ENCODE measurements at places on chromosomes 1 and 21. TPM values are rescaled to one million over a fixed set of nuclear protein-coding genes. Genes with fewer than 3 reads are reported as not detected.

The METTL18 gene
- 12.1 TPM for total RNA-seq

DNA sequence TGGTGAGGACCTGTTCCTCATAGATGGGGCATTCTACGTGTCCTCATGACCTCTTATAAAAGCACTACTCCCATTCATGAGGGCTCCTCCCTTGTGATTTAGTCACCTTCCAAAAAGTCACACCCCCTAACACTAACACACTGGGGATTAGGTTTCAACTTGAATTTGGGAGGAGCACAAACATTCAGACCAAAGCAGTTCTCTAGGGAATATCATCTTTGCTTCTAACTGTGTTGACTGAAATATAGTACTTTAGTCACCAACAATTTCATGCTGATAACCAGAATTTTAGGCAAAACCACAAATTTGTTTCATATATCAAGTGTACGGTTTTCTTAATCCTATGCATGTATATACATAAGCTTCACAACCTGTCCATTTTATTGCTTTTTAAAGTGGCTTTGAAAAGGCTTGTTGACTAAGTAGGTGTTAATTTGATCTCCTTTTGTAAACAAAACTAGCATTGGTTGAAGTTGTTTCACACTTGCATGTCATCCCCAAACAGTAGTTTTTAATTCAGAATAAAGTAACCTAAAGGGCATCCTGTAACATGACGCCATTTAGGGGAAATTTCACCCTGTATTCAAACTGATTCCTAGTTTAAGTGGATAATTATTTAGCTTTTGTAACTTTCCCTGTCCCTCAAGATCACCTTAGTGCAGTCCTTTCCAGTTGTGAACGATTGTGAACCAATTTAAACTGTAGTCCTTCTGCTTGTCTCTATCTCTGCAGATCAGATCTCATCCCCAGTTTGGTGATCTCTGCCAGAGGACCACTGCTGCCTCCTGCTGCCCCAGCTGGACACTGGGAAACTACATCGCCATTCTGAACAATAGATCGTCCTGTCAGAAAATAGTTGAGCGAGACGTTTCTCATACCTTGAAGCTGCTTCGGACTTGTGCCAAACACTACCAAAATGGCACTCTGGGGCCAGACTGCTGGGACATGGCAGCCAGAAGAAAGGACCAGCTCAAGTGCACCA is 141.1 kb downstream of the TLR5 start:
- no peak for DNase-seq

- DNase-seq, result no peak
Measured at GRCh38 chr1:156676820-156677615, at the start of gene NES. TSS of gene NES (minus strand) at chr1:156677407. CDS start at chr1:156677264, 143 bp downstream.

GRCh38 chr1:78080767-78081166 is 35.0 kb downstream of the GIPC2 start:
- DNase-seq, result no peak

- DNase-seq, result no peak
Measured at GRCh38 chr1:162329826-162330225, 46.8 kb downstream of the SPATA46 start.

DNA sequence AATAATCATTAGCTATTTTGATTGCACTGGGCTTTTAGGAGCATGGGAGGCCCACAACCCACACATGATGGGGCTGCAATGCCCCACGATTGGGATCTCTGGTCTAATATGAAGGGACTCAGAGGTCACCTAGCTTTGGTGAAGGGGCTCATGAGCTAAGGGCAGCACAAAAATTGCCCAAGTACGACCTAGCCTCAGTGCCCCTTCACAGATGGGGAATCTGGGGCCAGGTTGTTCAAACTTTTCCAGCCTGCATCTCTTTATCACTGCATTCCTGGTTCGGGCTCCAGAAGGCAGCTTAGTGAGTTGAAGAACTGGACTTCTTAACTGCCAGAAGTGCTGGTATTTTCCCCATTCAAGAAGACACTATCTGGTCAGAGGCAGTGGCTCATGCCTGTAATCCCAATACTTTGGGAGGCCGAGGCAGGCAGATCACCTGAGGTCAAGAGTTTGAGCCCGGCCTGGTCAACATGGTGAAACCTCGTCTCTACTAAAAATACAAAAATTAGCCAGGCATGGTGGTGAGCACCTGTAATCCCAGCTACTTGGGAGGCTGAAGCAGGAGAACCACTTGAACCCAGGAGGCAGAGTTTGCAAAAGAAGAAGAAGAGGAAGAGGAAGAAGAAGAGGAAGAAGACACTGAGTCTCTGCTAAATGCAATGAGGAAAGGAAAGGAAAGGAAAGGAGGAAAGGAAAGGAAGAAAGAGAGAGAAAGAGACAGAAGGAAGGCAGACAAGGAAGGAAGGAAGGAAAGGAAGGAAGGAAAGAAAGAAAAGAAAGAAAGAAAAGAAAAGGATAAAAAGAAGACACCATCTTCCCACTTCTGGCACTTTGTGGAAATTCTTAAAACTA is 258.5 kb upstream of the IRF2BP2 start:
- no peak for DNase-seq

Data from activated T-cell treated with anti-CD3 and anti-CD28 coated beads, Interleukin-2, amount 50 U/mL, for 4 hours (primary cell).